LoVo (cell line): ENCODE measurements at places on chromosomes 4 and X.

GRCh38 chr4:83358410-83358809, 23.8 kb upstream of the HPSE start:
- DNase-seq = no peak

DNA sequence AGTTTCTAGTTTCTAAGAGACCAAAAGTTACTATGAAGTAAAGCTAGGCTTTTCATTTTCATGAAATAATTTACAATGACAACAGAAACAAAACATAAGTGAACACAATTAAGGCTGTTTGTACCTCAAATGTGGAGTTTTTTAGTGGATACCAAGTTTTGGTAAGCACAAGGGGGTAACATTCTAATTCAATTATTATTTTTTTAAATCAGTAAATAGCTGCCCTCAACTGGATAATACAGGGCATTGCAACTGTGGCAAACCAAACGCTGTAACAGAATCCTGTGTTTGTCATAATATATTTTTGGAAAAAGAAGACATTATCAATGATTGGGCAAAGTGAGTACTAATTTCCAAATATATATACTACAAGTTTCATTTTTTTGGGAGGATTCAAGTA, 150.3 kb downstream of the FBXW7 start:
- DNase-seq = no peak

DNA sequence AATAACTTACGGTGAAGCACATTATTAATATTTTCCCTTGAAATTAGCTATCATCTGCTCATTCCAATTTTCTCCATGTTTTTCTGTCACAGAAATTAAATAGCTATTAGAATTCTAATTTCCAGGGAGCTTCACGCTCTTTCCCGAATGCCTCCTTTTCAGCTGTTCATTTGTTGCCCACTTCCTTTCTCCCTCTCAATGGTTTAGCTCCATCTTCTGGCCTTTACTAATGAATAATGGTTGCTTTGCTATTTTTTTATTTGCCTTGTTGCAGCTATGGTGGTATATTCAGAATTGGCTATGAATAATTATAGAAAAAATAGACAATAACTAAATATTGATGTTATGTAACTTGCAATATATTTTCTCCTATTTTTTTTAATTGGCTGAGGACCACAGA, 70.5 kb downstream of the GRIA2 start:
- no peak for DNase-seq

- no peak for DNase-seq
Measured at GRCh38 chrX:94401426-94401825, 727.4 kb downstream of the FAM133A start.

DNA sequence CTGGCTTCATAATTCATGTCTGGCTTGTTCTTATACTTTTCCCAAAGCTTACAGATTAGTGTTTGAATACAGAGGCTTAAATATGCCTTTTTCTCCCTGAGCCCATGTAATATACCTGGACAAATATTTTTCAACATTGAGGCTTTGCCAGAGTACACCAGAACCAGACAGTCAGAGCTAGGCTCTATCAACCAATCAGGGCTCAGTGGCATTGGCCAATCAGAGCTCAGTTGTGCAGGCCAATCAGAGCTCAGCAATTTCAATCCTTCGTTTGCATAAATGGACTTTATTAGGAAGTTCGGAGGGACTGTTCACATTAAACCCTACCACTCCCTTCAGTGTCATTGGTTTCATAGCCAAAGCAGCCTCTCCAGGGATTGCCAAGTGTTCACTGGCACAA, 51.2 kb upstream of the TMSB15B start:
- no peak for DNase-seq

DNA sequence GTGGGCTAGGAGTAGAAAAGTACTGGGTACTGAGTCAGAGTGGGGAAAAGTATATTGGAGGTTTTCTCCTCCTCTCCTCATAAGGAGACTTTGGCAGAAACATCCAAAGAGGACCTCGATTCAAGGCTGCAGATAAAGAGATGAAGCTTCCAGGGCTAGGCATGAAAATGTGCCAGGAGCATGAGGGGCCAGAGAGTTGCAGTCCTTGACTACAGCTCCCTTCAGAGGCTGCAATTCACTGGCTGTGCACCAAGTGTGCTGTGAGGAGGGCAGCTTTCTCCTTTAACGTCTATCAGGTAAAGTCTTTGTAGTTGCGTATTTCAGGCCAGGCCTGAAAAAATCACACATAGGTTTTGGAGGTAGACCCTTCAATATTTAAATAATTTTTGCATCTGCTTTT, 174.9 kb upstream of the VEGFC start:
- no peak for DNase-seq

DNA sequence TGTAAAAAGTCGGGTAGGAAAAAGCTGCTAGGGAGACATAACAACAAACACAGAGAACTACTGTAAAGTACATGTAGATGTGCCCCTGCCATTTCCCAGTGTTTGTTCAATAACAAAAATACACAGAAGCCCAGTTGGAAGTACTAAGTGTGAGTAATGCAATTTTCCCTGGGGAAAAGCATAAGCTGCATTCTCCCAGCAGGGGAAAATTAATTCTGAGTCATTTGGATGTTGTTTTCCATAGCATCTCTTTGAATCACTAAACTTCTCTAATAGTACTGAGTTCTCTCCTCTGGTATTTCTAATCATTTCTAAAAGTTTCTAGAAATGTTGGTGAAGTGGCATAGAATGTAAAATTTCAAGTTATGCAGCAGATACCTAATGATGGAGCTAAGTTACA, 1114.9 kb downstream of the C4orf33 start:
- no peak for DNase-seq

- no peak for DNase-seq
Measured at GRCh38 chrX:95628796-95629195, 1055.8 kb upstream of the DIAPH2 start.

DNA sequence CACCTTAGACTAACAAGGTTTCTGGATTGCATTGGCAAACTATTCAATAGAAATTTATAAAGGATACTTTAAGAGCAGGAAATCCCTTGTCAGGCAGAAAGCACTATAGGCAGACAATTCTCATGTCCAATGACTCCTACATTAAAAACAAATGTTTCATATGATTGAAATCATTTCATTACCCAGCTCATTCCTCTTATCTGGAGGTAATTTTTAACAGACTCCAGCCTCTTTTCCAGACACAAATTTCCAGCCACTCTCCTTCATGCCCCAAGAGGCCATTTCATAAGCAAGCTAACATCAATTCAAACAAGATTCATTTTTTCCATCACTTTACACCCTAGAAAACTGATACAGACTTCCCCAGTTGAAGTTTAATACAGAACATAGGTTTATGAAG, 495.1 kb upstream of the FRG1 start:
- no peak for DNase-seq

DNA sequence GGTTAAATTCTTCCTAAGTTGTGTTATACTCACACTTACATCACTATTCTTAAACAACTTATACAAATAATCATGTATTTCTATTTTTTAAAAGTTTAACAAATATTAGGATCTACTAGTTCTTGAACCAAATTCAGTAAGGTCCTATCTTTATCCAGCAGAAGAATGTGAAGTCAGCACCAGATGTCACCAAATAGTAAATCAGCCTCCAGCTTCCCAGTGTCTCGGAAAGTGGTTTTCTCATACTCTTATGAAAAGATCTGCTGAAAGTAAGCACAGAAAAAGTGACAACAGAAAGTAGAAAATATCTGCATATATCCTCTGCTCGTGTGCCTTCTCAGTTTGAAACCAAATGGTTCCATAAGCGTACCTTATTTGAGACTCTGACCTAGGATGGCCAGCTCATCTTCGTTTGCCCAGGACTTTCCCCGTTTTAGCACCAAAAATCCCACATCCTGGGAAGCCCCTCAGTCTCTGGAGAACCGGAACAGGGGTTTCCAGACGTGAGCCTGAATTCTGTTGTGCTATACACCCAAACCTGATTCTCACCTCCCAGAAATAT, 98.0 kb upstream of the DCLK2 start:
- DNase-seq = no peak

GRCh38 chr4:53313510-53313909, 52.4 kb downstream of the SCFD2 start:
- no peak for DNase-seq

DNA sequence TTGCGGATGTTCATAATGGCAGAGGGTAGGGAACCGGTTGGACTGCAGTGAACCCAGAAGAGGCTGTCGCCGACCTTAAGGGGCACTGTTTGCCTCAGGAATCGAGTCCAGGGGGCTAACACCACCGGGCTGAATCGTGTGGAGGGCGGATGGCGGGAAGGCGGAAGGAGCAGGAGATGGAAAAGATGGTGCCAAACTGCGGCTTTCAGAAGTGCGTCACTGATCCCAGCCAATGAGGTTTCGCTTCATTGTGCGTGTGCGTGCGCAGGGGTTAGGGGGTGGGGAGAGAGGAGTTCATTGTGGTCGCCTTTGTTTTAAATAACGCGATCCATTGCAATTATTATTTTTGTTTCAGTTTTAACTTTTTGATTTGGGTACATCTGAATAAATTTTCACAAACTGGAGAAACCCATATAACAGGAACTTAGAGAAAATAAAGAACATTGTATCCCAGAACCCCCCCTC, at the start of gene NAA11:
Gene NAA11, minus strand, starts transcription at position 198 of the 465 bp plus-strand sequence. Its CDS starts 184 bp downstream, at position 14.
- no peak for DNase-seq

DNA sequence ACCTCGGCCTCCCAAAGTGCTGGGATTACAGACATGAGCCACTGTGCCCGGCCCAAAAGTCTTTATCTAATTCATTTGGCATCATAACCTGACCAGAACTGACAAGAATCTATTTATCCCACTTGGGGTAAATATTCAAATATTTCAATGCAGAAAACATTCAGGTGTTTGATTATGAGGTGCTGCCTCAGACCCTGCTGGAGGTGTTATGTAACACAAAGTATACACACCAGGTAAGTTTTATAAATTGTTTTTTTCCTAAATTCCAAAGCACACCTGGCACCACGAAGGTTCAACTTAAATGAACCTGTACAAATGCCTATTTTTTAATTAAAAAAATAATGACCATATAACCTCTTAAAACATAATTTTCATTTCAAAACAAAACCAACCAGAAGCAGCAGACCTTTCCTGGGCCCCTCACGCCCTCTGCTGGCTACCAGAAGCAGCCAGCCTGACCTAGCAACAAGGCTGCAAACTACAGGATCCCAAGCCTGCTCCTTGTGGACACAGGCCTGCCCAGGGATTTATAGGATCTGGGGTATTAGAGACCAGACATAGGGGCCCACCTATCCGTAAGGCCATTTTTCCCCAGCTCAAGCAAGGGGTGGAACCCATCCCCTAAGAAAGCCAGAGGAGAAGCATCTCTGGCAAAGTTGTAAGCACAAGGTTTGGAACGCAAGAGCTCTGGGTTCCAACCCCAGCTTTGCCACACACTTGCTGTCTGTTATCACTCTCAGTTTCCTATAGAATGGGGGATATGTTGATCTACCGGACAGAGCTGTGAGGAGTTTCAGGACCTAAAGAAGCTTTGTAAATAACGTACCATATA, 11.7 kb downstream of the OTUD5 start:
- peak; percentile 11 for DNase-seq

GRCh38 chrX:115616943-115617563, 56.1 kb downstream of the PLS3 start:
- DNase-seq = peak; percentile 61

- DNase-seq = no peak
Measured at GRCh38 chrX:147838465-147839131, 73.1 kb upstream of the FMR1 start.

DNA sequence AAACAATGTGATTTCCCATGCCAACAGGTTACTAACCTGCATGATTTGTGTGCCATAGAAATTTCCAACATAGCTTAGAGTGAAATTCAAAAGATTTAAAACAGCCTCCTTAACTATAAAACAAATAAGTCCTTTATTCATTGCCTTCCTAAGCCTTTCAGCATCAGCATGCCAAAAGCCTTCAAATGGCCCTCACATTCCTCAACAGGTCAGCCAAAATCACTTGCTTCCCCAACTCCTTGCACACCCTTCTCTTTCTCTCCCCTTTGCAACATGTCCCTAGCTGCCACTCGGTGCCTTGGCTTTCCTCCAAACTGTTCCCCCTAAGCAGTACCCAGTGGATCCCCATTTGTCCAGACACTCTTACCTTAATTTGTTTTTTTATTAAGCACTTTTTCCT, 74.9 kb upstream of the PCDH19 start:
- DNase-seq = no peak

- DNase-seq = no peak
Measured at GRCh38 chr4:119721878-119722277, 93.3 kb upstream of the PDE5A start.

DNA sequence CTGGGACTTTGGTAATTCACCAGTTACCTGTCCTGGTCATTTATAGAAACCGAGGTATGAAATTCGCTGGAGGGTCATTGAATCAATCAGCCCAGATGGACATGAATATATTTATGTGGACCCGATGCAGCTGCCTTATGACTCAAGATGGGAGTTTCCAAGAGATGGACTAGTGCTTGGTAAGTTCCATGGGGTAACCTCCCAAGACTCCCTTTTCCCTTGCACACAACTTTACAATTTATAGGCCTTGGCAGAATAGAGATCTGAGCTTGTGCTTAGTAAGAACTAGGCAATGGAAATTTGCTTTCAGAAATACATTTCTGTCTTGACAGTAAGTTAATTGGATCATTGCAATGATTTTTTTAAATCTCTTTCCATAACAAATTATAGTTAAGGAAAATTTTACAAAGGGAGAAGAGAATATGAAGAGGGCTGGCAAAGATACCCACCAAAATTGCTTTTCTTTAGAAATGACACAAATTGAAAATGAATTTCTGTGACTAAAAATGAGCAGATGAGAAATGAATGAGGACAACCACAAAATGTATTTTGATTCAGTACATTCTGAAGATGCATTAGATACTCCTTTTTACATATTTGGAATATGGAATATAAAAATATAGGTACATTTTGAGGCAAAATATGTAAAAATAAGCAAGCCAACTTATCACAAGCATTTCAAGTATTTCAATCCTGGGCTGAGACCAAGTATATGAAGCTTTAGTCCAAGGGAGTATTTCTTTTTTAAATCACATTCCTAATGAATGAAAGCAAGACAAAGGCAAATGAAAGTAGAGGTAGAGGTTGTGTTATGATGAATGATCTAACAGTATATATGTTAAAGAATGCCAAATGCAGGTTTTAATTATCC, 45.9 kb downstream of the PDGFRA start:
- no peak for DNase-seq

- no peak for DNase-seq
Measured at GRCh38 chrX:50081282-50081889, 119.4 kb downstream of the AKAP4 start.

GRCh38 chr4:74754218-74754617, 40.1 kb downstream of the BTC start:
- no peak for DNase-seq

DNA sequence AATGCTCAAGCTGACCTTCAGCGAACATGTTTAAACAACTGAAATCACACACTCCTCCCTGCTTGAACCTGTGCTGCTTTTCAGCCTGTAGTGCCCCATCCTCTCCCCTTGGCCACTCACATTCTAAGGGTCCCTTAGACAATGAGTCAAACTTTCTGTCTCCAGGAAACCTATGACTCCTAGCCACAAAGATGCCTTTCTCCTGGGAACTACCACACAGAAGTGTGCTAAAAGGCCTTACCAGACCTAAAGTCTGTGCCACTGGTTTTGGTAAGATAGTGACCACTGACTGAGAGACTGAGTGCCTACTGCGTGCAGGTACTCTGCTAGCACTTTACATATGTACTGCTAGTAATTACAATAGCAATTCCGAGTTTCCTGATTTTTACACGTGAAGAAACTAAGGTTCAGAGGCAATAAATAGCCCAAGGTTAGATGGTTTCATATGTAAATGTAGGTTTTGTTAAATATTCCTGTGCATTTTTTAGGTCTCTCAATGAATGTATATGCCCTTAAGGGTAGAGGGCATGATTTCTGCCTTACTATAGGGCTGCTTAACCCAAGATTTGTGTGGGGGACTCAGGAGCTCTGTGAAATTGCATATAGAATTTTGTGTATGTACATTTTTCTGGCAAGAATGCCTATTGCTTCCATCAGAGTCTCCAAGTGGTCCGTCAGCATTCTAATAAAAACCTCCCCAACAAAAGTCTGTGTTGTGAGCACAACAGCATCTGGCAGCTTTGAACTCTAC, 71.1 kb downstream of the NSG1 start:
- DNase-seq = no peak
